ENCODE measurements at places on chromosomes 3 and 15.

GRCh38 chr3:8341821-8342247 is 159.8 kb upstream of the LMCD1 start:
- DNase-seq: no peak

DNA sequence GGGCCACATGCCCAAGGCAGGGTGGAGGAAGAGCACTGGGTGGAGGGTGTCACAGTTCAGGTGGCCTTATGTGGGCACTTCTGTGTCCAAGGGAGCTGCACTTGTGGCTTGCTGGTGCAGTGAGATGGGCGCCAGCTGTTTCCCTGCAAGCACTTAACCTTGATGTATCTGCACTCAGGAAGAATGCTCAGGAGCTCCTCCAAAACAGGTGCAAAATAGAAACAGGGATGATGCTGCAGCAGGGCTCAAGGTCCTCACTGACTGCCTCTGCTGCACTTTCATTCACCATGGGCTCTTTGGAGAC is 151.3 kb downstream of the CADPS start:
- no peak for DNase-seq

DNA sequence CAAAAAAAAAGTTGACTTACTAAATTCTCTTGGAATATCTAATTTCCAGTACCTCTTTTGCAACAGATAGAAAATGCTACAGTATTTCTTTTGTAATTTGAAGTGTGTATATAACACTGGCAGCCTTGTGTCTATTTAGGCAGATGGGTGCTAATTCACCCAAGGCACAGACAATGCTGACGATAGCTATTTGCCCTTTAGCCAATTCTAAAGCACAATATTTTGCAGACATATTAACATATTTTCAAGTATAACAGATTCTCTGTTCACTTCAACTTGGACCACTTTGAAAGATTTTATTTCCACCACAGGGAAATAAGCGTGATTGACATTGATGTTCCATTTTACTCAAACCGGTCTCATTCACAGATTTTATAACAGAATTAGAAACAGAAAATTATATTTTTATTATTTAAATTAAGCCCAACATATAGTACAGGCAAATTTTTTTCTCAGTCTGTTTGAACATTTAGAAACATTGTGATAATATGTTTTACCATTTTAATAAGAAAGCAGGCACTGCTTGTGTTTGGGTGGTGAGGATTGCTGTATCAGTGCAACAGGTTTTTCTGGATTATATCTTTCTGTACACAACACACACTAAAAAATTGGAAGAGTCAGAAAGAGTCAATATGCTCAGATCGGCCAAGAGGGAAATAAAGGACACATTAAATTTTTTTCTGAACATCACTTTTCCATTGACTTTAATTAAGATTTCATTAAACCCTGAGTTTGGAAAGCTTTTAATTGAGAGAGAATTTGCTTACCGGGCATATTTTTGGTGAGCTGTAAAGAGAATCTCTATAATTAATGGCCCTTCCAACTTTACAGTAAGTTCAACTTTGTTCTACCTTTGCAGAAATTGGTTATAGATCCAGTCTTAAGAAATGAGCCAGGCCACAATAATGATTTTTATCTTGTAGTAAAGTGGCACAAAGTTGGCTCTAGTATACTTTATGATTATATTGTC is 327.3 kb upstream of the NR2F2 start:
- no peak for DNase-seq

- no peak for DNase-seq
These were observed 99.6 kb downstream of the STRIT1 start for GRCh38 chr3:155193868-155194267.

GRCh38 chr3:9810846-9811245 is 784 bp downstream of the TTLL3 start:
- no peak for DNase-seq

DNA sequence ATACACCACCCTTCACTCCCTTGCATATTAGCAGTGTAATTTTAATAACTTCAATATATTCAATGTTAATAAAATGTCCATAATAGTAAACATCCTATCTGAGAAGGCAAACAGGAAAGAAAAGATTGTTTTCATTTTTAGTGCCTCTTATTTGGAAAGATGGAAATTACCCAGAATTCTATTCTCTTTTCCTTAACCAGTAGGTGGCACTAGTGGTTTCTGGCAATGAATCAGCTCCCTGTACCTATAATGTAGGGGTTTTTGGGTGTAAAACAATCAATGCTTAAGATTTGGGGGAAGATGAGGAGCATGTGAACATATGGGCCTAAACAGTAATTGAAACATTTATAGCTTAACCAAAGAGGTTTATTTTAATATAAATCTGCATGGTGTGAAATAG is 5.7 kb upstream of the SEMA6D start:
- DNase-seq: peak; percentile 4

- no peak for DNase-seq
These were observed 1.9 kb upstream of the ACTL6A start for GRCh38 chr3:179560791-179561190.

GRCh38 chr15:46681901-46682300 is 1035.4 kb upstream of the SEMA6D start:
- DNase-seq: no peak

GRCh38 chr3:71803248-71803647 is 18.3 kb upstream of the PROK2 start:
- DNase-seq: no peak

GRCh38 chr3:45011756-45012508 is 14.2 kb upstream of the CLEC3B start:
- DNase-seq: no peak

DNA sequence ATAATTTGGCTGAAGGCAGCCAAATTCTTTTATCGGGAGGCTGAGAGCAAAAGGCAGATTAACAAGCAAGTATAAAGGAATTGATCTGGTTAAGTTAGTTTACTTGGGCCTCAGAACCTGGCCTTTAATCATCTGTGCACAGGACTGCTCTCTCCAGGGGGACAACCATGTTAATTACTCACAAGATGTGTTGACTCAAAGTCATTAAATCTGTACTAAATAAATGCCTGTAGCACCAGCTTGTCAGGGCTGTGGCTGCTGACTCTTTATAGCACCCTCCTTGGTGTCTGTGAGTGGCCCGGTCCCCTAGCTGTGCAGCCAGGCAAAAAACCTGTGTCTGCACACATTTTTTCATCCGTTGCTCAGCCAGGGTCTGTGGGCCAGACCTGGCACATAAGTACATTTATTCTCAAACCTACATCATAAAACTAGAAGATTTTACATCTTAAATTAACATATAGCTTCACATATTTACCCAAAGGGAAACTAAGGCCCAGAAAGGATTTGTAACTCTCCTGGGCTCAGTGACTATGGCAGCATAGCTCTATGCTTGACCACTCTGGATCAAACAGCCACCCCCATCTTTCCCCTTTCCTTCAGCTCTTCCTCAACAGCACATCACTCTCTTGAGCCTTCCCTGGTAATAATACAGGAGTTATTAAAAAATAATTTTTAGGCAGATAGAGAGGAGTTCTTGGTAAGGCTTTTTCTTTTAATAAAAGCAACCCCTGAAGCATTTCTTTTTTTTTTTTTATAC is 51.4 kb downstream of the NCEH1 start:
- no peak for DNase-seq

- DNase-seq: no peak
These were observed 434.7 kb upstream of the ARRDC4 start for GRCh38 chr15:97525809-97526208.

DNA sequence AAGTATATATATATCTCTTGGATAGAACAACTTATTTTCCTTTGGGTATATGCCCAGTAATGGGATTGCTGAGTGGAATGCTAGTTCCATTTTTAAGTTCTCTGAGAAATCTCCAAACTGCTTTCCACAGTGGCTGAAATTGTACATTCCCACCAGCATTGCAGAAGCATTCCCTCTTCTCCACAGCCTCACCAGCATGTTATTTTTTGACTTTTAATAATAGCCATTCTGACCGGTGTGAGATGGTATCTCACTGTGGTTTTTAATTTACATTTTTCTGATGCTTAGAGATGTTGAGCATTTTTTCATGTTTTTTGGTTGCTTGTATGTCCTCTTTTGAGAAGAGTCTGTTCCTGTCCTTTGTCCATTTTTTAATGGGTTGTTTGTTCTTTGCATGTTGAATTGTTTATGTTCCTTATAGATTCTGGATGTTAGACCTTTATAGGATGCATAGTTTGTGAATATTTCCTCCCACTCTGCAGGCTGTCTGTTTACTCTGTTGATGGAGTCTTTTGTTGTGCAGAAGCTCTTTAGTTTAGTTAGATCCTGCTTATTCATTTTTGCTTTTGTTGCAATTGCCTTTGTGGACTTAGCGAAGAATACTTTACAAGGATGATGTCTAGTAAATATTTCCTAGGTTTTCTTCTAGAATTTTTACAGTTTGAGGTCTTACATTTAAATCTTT is 82.7 kb upstream of the NR2F2 start:
- DNase-seq: no peak

- peak; percentile 42 for DNase-seq
These were observed 36.0 kb upstream of the SKIL start for GRCh38 chr3:170321321-170322034.

DNA sequence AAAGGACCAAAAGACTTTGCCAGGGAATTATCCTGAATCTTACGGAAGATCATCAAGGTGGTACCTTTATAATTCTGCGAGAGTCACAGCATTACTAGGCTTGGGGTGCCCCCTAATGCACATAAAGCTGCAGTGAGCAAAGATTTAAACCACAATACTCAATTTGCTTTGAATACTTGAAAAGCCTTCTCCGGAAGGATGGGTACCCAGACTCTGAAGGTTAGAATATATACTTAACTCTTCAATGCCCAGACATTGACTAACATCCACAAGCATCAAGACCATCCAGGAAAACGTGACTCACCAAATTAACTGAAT is 117.8 kb upstream of the KCNH8 start:
- no peak for DNase-seq

- no peak for DNase-seq
These were observed 15.2 kb upstream of the PLXND1 start for GRCh38 chr3:129621626-129622225.

DNA sequence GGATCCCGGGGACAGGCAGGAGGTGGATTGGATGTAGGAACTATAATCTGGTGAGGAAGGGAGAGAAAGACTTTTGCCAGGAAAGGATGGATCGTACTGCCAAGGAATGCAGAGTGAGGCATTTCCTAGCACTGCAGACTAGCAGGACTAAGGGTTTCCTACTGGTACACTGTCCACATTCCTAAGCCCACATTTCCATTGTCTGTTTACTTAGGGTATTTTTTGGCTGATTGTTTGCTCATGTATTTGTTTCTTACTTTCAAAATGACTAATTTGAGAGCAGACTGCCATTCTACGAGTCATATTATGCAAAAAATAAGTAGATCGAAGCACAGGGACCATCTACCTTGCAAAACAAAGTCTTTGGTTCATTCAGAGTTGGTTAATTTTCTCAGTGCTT is 1029.5 kb upstream of the NR2F2 start:
- DNase-seq: no peak

DNA sequence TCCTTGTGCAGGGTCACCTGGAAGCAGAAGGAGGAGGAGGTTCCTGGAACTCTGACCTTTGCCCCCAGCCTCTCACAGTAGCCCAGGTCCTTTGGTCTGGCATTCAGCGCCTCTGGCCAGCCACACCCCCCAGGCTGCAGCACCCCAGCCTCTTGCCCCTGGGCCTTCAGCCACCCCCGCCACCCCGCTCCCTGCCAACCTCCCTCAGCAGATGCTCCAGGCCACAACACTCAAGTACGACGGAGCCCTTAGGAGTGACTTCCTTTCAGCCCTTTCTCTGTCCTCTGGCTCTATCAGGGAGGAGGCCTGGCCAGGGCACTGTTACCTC is 45.2 kb downstream of the GRIP2 start:
- DNase-seq: no peak

GRCh38 chr15:56233549-56233948 is 10.1 kb downstream of the RFX7 start:
- DNase-seq: no peak

GRCh38 chr3:117036259-117036799 is 326.8 kb downstream of the TUSC7 start:
- no peak for DNase-seq

DNA sequence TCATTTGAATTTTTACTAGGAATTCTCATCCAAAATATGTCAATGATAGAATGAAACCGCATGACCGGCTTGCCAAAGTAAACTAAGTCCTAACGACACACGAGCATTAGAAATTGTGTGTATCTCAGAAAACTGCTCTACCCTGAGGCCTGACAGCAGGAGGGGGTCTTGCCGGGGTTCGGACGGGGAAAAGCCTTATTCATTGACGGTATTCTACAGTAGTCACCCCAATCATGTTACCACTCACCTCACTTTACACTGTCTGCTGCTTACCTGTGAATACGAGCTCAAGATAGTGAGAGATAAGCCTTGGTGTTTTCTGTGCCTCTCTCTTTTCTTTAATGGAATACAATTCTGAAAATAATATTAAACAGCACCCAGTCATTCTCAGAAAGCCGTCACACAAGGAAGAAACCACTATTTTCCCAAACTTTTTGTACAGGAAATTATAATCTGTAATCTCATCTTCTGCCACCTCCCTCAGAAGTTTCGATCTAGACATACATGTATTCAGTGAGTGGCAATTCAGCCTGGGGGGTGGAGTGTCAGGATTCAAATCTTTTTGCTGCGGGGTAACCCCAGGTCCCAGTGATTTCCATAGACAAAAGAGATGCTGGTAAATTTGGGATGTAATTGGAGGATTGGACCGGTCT is 492 bp upstream of the FAM43A start:
- no peak for DNase-seq

GRCh38 chr15:96692826-96693225 is 362.3 kb downstream of the NR2F2 start:
- no peak for DNase-seq

GRCh38 chr15:68326711-68327354 is 49.3 kb downstream of the FEM1B start:
- no peak for DNase-seq

GRCh38 chr3:29606416-29606815 is 325.5 kb downstream of the RBMS3 start:
- DNase-seq: no peak

- no peak for DNase-seq
These were observed 33.5 kb downstream of the FAM98B start for GRCh38 chr15:38487378-38487777.

DNA sequence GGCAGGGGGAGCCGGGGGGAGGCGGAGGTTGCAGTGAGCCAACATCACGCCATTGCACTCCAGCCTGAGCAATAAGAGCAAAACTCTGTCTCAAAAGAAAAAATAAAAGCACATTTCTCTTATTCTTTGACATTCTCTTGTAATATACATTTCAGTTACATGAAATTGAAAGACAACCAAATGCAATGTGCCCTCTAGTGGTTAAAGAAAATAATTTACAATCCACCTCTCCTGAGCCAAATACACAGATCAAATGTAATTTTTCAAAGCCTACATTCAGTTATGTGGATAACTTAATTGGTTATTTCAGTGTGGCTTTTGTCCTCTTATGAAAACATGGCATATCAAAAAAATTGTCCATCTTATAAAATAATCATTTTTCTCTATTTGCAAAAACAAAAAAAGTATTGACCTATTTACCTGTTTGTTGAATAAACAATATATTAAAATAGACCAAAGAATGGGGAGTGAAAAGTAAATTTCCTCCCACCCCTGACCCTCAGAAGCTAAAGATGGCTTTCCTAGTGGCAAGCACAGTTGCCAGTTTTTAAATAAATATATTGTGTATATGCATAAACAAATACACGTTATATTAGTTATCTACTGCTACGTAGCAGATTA is 14.2 kb upstream of the U2SURP start:
- peak; percentile 75 for DNase-seq
